Activated gamma-delta T cell treated with Interleukin-2 at 50 U/mL for 16 hours (primary cell): ENCODE measurements at places on chromosomes 1 and 21.

GRCh38 chr1:48750109-48750508 is 26.6 kb downstream of the BEND5 start:
- DNase-seq = no peak

DNA sequence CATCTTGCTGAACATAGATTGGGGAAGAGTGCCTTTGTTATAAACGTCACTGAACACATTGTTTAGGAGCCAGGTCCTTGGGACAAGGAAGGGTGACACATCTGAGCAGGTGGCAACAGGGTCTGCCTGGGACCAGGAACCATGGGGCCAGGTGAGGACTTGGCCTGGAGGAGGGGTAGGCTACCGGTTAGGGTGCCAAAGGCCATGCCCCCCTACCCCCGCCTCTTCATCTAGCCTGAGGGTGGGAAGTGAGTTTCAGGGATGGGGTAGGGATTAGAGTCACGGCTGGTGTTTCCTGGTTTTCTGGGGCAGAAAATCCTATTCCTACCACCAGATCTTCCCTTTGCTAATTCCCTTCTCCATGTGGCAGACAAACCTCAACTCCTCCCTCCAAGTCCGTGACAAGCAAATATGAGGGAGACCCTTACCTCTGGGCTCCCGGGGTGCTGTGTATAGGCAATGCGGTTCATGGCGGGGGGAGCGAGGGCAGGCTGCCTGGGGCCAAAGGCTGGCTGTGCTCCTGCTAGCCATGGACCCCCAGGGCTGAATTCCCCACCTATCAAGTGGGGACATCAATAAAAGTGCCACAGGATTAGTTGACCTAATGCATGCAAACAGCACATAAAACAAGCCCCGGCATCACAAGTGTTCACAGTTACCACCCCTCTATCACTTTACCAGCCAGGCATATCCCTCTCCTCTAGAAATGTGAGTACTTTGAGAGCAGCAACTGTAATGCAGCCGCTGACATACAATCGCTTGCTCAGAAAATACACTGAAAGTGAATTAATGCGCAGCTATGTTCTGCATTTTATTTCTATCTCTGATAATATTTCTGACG is 14.5 kb downstream of the CD247 start:
- DNase-seq = no peak

DNA sequence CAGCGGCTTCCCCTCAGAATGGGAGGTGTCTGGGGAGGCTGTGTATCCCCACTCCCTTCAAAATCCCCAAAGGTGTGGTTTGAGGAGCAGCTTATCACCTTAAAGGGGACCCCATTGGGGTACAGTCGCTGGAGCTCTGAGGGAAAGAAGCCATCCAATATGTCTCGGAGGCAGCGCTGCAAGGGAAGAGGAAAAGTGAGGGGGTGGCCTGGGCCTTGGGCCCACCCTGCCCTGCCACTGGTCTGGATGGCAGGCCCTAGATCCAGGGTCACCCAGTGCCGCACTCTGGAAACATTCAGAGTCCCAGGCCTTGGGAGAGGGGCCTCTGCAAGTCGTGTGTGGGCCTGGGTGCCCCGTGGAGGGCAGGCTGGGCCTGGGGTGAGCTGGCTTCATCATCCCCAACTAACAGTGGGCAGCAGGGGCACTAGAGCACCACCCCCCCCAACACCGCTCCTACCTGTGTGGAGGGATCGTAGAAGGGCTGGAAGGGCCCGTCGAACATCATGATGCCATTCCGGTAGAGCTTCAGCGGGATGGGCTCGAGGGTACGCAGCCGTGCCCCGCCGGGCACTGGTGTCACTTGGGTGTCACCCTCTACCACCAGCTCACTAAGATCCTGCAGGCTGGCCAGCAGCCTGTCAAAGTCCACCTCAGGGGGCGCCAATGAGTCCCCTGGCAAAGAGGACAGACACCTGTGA is 5.6 kb downstream of the SH3BGRL3 start:
- peak; percentile 38 for DNase-seq

- DNase-seq = no peak
Observed at GRCh38 chr1:208557046-208557722, 313.0 kb upstream of the PLXNA2 start.

DNA sequence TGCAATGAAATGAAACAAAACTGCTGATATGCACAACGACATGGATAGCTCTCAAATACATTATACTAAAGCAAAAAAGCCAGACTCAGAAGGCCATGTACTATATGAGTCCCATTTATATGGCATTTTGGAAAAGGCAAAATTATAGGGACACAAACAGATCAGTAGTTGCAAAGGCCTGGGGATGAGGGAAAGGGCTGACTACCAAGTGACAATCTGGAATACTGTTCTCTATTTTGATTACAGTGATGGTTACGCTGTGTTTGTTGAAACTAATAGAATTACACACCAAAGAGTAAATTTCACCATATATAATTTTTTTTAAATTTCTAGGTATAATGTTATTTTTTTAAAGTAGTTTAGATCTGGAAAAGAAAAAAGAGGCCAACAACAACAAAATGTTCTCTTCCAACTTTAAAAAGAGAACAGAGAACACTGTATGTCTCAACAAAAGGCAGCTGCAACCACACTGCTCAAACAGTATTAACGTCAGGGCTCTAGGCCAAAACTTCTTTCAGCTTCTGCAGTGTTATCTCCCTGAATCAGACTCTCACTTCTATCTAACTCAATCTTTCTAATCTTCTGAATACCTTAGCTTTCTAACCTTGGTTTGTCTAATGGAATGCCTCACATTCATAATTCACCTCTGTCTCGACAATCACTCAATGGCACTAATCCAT is 75.8 kb downstream of the FOXJ3 start:
- no peak for DNase-seq

DNA sequence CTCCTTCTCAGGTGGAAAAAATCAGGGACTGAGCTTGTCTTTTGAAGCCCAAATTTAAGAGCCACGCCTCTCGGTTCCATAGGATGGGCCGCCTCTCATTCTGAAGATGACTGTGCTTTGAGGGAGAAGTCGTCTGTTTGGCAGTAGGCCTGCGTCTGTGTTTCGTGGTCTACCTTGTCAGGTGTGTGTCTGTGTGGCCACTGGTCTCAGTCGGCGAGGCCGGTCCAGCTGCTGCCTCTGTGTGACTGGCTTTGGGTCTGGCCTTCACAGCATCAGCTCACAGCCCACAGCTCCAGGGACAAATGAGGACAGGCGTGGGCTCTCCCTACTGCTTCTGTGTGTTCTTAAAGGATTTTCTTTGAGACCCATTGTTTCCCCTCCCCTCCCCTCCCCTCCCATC is 50.3 kb downstream of the B3GALT5 start:
- DNase-seq = no peak

DNA sequence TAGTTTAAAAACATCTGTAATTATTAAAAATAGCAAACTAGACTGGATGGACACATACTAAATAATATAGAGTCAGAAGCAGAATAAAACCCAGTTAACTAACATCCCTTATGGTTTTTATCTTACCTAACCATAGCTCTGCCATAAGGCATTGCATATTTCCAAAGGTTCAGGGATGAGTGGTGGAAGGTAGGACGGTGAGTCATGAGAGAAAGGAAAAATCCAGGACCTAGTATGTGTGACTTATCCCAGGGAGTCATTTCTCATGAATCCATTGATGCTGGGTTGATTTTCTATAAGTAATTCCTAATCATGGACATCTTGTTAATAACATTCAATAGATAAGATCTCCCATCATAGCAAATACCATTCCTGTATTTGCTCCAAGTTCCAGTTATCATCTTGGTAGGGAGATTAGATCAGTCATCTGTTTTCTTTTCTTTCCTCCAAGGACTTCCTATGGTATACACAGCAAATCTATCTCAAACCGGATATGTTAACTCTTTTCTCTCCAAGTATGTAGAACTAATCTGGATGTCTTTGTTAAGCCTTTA is 490.7 kb upstream of the B3GALT2 start:
- no peak for DNase-seq

DNA sequence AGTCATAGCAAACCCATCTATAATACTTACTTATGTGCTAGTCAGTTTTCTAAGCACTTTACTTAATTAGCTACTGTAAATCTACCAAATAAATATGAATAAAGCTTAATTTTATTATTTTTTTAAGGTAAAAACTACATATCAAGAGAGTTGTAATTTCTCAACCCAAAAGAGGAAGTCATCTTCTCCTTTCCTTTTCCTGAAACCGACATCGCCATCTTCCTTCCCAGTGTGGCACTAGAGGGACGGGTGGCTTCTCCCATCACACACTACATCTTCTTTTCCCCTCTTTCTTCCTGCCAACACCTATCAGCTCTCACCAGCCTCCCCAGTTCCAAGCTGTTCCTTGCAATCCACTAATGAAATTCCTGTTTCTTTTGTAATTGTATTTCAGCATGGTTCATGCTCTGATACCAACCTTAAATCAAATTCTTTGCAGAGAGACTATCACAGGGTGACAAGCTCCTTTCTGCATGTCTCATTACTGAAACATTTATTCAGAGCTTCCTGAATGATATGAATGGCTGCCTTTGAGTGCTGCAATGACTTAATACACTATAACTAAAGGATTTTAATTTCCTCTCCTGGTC is 251.6 kb upstream of the FAM78B start:
- no peak for DNase-seq
